NK-92 treated with Interleukin-12 subunit alpha and Interleukin-12 subunit beta, amount 100 ng/mL, for 24 hours (cell line): ENCODE measurements at places on chromosomes 5 and 9.

DNA sequence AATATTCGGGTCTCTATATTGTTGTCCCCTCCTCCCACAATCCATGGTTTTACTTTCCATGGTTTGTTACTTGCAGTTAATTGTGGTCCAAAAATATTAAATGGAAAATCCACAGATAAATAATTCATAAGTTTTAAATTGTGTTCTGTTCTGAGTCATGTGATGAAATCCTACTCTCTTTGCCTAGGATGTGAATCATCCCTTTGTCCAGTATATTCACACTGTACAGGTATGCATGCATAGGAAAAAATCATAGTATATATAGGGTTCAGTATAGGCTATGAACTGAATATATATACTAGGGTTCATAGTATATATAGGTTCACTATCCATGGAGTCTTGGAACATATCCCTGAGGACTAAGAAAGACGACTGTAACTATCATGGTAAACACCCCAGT lies 19.6 kb downstream of the INSYN2B start:
- DNase-seq: no peak

DNA sequence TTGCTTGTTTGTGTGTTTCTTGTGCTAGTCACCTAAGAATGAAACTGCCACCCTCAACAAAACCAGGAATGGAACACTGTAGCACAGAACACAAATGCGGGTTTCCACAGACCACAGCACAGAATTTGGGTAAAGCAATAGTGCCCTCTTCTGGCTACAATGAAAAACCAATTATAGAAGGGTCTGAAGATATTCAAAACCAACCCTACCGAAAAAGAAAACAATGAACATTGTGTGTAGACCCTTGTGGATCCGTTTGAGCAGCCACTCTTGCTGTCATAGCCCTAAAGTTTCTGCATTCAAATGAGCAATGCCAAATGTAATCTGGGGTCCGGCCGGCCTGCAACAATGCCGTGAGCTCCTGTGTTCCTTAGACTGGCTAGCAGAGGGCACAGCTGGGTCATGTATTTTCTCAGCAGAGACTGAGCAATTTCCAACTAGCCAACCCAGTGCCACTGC lies 8.3 kb upstream of the ENC1 start:
- DNase-seq: no peak

DNA sequence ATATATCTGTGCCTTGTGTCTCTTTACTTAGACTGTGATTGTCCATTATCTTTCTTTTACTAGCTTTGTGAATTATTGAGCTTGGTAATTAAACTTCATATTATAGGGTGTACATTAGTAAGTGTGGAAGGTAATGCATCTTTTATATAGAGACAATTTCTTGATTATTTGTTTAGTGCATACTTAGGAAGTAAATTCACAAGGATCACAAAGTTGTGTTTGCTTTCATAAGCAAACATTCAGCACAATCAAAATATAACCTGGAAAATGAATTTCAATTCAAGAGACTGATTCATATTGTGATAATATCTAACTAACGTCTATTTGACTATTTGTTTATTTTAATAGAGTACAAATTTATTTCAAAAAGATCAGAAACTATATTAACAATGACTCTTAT lies 749.9 kb upstream of the NUDT12 start:
- no peak for DNase-seq

DNA sequence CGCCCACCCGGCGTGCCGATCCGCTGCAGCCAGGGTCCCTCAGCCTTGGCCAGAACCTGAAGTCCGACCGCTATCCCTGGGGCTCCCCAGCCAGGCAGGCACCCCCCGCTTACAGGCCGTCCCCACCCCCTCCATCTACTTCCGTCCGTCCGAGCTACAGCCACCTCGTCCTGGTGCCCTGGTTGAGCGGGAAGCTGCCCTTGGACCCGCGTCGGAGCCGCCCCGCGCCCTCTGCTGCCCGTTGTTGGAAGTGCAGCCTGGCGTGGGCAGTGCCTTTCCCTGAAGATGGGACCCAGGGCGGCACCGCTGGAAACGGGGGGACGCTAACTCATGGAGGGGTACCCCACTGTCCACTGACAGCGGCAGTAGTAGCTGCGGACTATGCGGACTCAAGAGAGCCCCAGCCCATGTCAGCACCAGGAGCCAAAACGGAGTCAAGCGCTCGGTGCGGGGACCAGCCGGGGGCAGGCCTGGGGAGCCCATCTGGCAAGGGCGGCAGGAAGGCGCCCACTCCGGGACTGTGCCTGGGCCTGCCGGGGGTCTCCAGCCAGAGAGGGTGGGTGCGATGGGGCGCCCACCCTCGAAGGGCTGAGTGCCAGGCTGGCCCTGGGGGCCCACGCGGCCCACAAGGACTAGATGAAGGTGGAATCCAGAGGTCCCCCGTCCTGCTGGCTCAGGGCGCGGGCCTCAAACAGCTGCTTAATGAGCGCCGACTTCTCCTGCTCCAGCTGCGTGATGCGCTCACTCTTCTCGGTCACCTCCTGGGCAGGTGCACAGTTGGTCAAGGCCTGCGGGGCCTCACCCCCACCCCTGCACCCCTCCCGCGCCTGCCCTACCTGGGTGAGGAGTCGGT lies 6.1 kb downstream of the SAPCD2 start:
- DNase-seq: no peak

DNA sequence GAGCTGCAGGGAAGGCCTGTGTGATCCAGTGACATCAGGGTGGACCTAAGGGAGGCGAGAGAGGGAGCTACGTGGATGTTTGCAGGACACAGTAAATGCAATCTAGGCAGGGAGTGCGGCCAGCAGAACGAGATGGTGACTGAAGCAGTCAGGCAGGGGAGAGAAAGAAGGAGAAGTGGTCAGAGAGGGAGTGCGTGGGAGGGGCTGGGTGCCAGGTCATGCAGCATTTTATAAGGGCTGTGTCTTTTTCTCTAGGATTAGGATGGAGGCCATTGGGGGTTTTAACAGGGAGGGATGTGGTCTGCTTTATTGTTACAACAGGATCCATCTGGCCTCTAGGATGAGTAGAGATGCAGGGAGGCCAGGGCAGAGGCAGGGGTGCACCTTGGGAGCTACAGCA lies 80.4 kb downstream of the DCP2 start:
- no peak for DNase-seq

DNA sequence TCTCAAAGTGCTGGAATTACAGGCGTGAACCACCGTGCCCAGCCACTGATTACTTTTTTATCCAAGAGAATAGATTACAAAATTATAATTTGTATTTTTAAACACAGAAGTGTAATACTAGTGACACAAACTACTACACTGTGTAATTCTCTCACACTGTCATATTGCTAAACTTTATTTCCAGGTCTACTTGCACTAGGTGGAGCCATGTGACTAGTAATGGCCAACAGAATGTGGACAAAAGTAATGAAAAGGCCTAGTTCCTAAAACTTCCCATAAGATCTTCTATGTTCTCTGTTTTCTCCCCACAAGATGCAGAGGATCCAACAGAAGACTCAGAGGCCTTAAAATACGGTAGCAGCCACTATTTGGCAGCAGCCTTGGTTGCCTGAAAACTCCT lies 27.3 kb downstream of the NADK2 start:
- DNase-seq: no peak

- no peak for DNase-seq
These were observed 585.7 kb downstream of the ACTL7B start for GRCh38 chr9:108270051-108270450.

DNA sequence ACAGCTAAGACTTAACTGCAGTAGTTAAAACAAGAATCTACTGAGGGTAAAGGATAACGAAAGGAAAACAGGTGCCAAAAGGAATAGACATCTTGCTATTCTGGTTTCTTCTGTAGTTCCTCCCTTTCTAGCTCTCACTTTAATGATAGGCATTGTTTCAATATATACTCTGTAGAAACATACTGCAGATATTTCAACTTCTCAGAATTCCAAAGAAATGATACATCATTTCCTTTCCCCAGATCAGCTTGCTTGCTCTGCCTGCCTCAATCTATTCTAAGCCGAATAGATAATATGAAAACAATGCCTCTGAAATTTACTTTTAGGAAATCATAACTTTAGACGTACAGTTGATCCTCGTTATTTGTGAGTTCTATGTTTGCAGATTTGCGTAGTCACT lies 46.3 kb downstream of the ACO1 start:
- DNase-seq: no peak

GRCh38 chr5:17443333-17444130 lies 54.5 kb upstream of the TAF11L2 start:
- no peak for DNase-seq

GRCh38 chr5:137994556-137994955 lies 38.3 kb downstream of the FAM13B start:
- DNase-seq: no peak

DNA sequence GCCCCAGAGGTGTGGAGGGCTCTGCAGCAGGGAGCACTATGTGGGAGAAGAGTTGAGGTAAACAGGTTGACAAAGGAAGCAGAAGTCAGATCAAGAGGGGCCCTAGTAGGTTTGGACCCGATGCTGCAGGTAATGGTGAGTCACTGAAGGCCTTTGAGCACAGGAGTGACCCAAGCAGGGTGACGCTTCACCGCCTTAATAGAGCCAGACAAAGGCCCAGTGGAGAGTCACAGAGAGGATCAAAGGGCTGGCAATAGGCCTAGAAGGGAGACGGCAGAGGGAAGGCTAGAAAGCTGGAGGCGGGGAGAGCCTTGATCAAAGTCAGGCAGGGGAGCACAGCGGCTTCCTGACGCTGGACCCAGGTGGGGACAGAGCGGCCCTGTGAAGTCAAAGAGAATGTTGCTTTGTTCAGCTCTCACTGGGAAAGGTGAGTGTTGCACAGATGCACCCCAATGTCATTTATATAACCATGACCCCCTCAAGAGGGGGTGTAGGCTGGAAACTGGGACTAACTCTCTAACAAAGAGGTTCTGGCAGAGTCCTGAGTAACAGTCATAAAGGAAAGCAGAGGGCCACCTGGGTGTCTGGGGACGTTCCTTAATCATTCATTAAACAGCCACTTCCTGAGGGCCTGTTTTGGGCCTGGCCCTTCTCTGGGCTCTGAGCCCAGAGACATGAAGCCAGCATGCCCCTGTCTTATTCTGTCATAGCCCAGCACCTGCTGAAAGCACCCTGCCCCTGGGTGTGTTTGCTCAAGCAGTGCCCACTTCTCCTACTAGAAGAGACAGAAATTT lies 9.8 kb upstream of the CPLX2 start:
- DNase-seq: no peak

DNA sequence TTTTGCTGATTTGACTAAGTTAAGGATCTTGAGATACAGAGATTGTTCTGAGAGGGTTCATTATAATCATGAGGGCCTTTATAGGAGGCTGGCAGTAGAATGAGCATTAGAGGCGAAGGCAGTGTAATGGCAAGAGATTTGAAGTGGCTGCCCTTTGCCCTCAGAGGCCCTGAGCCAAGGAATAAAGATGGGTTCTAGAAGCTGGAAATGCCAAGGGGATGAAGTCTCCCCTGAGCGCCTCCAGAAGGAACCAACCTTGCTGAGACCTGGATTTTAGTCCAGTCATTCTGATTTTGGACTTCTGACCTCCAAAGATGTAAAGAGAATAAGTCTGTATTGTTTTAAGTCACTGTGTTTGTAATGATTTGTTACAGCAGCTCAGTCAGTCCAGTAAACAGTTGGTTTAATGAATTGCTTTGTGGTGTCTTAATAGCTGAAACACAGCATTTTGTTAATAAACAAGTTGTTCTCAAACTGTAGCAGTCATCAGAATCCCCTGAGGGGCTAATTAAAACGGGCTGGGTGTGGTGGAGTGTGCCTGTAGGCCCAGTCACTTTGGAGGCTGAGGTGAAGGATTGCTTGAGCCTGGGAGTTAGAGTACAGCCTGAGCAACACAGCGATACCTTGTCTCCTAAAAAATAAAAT lies 23.2 kb downstream of the GLRX start:
- DNase-seq: no peak

DNA sequence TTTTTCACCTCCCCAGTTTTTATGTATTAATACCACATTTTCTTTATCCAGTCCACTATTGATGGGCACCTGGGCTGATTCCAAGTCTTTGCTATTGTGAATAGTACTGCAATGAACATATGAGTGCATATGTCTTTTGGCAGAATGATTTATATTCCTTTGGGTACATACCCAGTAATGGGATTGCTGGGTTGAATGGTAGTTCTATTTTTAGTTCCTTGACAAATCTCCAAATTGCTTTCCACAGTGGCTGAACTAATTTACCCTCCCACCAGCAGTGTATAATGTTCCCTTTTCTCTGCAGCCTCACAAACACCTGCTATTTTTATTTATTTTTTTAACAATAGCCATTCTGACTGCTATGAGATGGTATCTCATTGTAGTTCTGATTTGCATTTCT lies 340.2 kb downstream of the ADAMTS6 start:
- no peak for DNase-seq

- DNase-seq: no peak
These were observed 65.0 kb downstream of the MAST4 start for GRCh38 chr5:66661149-66661548.

DNA sequence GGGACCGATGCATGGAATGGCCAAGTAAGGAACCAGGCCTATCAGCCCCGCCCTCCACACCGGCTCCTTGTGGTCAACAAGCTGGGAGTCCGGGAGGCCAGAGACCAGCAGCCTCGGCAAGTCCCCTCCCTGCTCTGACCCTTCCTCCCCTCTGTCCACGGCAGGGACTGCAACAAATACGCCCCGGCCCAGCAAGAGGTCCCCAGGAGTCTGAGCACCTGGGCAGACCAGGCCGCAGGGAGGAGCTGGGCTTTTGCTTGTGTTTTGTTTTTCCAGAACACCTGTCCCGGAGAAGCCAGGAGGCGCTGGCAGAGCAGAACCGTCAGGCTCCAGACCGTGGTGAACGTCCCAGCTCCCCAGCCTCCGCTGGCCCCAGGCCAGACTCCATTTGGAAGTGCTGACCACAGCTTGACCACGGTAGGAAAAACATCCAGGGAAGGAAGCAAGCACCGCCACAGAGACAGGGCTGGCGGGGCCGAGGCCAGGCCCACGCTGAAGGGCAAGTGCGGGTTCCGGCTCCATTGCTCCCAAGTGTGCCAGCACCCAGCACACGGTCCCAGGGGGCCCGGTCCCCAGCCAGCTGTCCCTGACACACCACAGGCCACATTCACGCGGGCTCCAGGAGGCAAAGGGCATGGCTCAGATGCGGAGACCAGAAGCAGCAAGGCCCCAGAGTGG lies 56.7 kb downstream of the VAV2 start:
- DNase-seq: no peak

- no peak for DNase-seq
These were observed 29.9 kb downstream of the SKP2 start for GRCh38 chr5:36181774-36182173.

- DNase-seq: no peak
These were observed 285.7 kb downstream of the DNAH5 start for GRCh38 chr5:13658761-13659160.

DNA sequence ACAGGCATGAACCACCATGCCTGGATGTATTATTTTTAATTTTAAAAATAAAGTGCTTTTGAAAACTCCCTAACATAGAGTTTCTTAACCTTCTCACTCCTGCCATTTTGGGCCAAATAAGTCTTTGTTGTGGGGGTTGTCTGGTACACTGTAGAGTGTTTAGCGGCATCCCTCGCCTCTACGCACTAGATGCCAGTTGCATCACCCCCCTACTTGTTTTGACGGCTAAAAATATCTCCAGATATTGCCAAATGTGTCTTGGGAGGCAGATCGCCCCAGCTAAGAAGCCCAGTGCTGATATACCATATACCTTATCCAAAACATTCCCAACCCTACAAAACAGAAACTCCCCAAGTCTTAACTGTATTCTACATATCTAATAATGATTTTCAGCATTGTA lies 54.6 kb downstream of the SCAI start:
- DNase-seq: no peak

- DNase-seq: no peak
These were observed 573.6 kb upstream of the ARRDC3 start for GRCh38 chr5:91956738-91957137.

- no peak for DNase-seq
These were observed 2.4 kb downstream of the HMCN2 start for GRCh38 chr9:130267930-130268329.
